ENCODE measurements at places on chromosomes 7 and 10. TPM values are rescaled to one million over a fixed set of nuclear protein-coding genes. Genes with fewer than 3 reads are reported as not detected.

ADAM8 gene
- total RNA-seq, result 0.13 TPM

FAM25G gene
- total RNA-seq, result not detected

SVOPL gene
- not detected for total RNA-seq

CTAGE15 gene
- total RNA-seq, result 0.13 TPM

CCDC146 gene
- total RNA-seq, result 0.26 TPM

TDRD1 gene
- total RNA-seq, result not detected
